ENCODE measurements at places on chromosomes 12 and 14.
A peak's percentile ranks its signal among the peaks of the same experiment; 100 is the strongest.

DNA sequence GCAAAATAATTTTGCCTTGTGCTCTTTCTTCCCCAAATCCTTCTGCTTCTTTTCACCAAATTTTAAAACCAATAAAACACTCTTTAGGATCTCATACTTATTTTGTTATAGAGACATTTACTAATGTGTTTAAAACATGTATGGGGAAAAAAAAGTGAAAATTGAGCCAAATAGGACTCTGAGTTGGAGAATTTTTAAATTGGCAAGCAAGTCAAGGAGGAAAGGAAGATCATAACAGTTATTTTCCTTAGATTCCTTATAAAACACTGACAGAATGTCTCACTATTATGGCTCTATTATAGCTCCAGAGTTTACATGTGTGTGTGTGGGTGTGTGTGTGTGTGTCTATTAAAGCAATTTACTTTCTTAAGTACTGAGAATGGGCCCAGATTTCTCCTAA, 220.5 kb downstream of the SLC6A15 start:
- DNase-seq, result no peak

DNA sequence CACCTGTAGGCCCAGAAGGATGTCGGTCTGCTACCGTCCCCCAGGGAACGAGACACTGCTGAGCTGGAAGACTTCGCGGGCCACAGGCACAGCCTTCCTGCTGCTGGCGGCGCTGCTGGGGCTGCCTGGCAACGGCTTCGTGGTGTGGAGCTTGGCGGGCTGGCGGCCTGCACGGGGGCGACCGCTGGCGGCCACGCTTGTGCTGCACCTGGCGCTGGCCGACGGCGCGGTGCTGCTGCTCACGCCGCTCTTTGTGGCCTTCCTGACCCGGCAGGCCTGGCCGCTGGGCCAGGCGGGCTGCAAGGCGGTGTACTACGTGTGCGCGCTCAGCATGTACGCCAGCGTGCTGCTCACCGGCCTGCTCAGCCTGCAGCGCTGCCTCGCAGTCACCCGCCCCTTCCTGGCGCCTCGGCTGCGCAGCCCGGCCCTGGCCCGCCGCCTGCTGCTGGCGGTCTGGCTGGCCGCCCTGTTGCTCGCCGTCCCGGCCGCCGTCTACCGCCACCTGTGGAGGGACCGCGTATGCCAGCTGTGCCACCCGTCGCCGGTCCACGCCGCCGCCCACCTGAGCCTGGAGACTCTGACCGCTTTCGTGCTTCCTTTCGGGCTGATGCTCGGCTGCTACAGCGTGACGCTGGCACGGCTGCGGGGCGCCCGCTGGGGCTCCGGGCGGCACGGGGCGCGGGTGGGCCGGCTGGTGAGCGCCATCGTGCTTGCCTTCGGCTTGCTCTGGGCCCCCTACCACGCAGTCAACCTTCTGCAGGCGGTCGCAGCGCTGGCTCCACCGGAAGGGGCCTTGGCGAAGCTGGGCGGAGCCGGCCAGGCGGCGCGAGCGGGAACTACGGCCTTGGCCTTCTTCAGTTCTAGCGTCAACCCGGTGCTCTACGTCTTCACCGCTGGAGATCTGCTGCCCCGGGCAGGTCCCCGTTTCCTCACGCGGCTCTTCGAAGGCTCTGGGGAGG, at the start of gene LTB4R:
Gene LTB4R (plus strand): TSS at position 857 of the 959 bp plus-strand sequence. CDS start 4,150 bp downstream, outside the sequence.
- DNase-seq, result peak; percentile 82

DNA sequence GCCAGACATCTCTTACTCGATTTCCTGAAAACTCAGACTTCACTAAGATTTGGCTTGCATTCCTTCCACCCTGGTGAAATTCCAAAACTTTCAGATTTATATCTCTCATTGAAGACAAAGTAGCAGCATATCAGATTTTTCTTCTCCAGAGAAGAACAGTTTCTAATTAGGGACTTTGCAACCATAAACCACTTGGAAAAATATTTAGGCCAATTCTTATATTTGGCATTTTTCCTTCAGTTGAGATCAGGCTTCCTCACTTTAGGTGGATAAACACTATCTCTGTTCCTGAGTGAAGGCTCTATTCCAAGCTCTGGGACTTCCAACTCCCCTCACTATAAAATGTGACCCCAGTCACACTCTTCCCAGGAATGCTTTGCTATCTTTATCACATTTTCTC, 1434.3 kb upstream of the FLRT2 start:
- no peak for DNase-seq

GRCh38 chr14:94889520-94890312, 119.8 kb upstream of the GSC start:
- no peak for DNase-seq

DNA sequence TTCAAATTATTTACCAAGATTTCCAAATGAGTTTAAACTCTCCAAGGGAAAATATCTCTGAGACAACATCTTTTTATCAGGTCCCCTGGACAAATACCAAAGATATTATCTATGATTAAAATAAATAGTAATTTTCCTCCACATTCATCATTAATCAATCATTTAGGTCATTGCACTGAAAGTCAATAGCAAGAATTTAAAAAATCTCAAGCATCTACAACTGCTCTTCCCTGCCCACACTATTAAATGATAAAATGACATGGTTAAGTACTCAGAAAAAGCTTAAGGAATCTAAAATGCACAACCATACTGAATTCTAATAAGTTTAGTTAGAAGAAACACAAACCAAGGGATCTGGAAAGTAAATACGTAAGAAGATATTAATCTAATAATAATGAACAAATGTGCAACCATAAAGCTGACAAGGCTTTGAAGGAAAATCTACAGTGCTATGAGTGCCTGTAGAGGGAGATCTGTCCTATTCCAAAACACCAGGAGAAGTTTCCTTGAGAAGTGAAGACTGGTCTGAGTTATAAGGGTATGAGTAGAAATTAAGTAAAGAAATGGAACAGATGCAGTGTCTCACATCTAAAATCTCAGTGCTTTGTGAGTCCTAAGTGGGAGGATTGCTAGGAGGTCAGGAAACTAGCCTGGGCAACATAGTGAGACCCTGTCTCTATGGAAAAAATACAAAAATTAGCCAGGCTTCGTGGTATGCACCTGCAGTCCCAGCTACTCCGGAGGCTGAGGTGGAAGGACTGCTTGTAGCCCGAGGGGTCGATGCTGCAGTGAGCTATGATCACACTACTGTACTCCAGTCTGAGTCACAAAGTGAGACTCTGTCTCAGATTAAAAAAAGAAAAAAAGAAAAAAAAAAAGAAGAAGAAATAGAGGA, 19.2 kb downstream of the INTS13 start:
- no peak for DNase-seq

DNA sequence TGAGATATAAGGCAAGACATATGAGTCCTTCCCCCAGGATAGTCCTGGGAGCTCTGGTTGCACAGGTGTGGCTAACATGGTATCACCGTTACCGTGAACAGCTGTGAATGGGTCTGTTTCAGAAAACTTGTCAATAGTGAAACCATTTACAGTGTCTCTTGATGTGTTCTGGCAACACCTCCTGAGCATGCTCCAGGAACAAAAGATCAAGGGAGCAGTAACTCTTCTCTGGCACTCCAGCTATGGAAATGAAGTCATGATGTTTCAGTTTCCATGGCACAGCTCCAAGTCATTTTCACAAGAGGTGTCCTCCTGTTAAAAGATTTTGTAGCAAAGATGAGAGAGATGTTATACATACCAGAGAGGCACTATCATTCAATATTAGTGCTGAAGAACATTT, 253.7 kb downstream of the SNAPC1 start:
- DNase-seq, result no peak

- no peak for DNase-seq
Measured at GRCh38 chr14:61587081-61587713, 108.1 kb upstream of the HIF1A start.

DNA sequence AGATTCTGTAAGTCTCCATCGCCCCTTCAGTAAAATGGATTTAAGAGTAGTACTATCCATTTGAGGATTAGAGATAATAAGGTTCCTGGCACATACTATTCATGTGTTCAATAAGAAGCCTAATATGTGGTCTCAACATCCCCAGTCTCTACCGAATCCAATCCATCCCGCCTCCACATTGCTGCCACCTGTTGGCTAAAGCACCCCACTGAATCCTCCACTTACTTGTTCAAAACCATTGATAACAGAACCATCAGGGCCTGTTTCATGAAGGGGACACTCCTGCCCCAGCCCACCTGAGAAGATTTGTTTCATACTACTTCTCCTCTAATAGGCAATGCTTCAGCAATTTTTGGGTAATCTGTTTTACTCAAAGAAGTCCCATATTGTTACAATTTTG, 147.5 kb downstream of the SLC2A13 start:
- no peak for DNase-seq

GRCh38 chr14:66288511-66288910, 197.7 kb upstream of the CCDC196 start:
- DNase-seq, result no peak

- no peak for DNase-seq
Measured at GRCh38 chr14:23414906-23415820, 7.1 kb upstream of the MYH6 start.

DNA sequence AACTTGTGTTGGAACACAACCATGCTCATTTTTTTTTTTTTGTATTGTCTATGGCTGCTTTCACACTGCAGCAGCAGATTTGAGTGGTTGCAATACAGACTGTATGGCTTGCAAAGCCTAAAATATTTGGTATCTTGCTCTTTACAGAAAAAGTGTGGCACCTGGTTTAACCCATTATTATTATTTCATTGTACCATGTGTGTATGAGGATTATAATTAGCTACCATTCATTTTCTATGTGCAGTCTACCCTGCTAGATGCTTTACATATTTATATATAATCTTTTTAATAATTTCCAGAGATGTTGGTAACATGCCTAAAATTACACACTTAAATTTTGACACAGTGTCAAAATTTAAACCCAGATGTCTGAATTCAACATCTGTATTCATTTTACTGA, 37.7 kb downstream of the SPATS2 start:
- no peak for DNase-seq

- no peak for DNase-seq
Measured at GRCh38 chr12:47164724-47165439, 85.1 kb upstream of the AMIGO2 start.

- no peak for DNase-seq
Measured at GRCh38 chr12:57797933-57798332, 15.3 kb downstream of the TSFM start.

- no peak for DNase-seq
Measured at GRCh38 chr14:64062381-64063115, 209.7 kb downstream of the SYNE2 start.

DNA sequence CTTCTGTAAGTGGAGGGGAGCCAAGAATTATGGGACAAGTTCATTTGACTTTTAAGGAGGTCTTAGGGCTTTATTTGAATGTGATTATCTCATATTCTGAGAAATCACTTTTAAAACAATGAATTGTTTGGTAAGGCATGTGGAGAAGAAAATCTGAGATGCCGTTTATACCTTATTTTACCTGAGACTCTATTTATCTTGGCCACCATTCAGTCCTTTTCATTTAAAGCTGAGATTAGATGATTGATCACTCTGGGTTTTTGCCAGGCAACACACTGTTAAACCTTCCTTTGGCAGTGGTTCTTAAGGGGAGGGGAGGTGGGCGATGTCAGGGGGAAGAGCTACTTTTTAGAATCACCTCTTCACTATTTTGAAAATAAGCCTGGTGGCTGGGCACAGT, 11.4 kb downstream of the CAND1 start:
- no peak for DNase-seq

- DNase-seq, result no peak
Measured at GRCh38 chr14:93240678-93241000, 33.6 kb downstream of the UBR7 start.

- no peak for DNase-seq
Measured at GRCh38 chr12:132190012-132190755, 45.9 kb downstream of the NOC4L start.

- no peak for DNase-seq
Measured at GRCh38 chr12:113332688-113333417, 2.1 kb downstream of the SLC8B1 start.

DNA sequence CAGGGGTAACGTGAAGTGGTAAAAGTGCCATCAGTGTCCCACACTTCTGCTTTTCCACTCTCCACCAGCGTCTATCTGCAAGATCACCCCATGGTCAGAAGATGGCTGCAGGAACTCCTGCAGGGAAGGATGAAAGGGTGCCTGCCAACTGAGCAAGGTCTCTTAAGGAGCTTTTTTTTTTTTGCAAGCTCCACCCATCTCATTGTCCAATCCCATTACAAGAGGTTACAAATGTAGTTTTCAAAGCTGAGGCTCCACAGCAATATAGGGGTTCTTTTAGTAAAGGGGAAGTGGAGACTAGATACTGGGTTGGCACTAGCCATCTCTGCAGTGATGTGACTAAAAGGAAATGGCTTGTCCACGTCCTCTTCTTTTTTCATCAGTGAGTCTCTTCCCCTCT, 5.9 kb upstream of the BHLHE41 start:
- DNase-seq, result no peak
